Activated T-helper 1 cell treated with anti-CD3 and anti-CD28 coated beads, Interleukin-12 subunit alpha, Interleukin-12 subunit beta, Interleukin-2, Interleukin-4 antibody, amounts not matched to agents 30 ng/mL and 10 ng/mL and 1 ng/mL, durations not matched to agents 14 hours and 24 hours and 36 hours (primary cell): ENCODE measurements at places on chromosomes 5 and 9. TPM values are rescaled to one million over a fixed set of nuclear protein-coding genes. Genes with fewer than 3 reads are reported as not detected.

PLEKHG4B gene
- not detected in 2 replicates for total RNA-seq

FOXD4L5 gene
- 0.08 and 0.27 TPM in 2 replicates for total RNA-seq

CLTB gene
- 71.6 and 84.0 TPM in 2 replicates for total RNA-seq

SLC4A9 gene
- not detected in 2 replicates for total RNA-seq

SWI5 gene
- total RNA-seq, result 10.4 and 13.3 TPM in 2 replicates

ASTN2 gene
- 2.5 and 3.3 TPM in 2 replicates for total RNA-seq

GAS1 gene
- 0.12 and 0.23 TPM in 2 replicates for total RNA-seq

DNA sequence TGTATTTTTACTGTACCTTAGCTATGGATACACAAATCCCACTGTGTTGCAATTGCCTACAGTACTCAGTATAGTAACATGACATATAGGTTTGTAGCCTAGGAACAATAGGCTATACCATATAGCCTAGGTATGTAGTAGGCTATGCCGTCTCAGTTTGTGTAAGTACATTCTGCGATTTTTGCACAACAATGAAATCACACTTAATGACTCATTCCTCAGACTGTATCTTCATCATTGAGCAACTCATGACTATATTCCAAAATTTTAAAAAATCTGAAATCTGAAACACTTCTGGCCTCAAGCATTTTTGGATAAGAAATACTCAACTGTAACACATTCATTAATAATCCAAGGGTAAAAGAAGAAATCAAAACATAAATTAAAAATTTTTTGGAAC lies 666.8 kb upstream of the GRAMD2B start:
- DNase-seq, result no peak

- DNase-seq, result no peak
Measured at GRCh38 chr9:120730654-120731514, 16.6 kb upstream of the MEGF9 start.

DNA sequence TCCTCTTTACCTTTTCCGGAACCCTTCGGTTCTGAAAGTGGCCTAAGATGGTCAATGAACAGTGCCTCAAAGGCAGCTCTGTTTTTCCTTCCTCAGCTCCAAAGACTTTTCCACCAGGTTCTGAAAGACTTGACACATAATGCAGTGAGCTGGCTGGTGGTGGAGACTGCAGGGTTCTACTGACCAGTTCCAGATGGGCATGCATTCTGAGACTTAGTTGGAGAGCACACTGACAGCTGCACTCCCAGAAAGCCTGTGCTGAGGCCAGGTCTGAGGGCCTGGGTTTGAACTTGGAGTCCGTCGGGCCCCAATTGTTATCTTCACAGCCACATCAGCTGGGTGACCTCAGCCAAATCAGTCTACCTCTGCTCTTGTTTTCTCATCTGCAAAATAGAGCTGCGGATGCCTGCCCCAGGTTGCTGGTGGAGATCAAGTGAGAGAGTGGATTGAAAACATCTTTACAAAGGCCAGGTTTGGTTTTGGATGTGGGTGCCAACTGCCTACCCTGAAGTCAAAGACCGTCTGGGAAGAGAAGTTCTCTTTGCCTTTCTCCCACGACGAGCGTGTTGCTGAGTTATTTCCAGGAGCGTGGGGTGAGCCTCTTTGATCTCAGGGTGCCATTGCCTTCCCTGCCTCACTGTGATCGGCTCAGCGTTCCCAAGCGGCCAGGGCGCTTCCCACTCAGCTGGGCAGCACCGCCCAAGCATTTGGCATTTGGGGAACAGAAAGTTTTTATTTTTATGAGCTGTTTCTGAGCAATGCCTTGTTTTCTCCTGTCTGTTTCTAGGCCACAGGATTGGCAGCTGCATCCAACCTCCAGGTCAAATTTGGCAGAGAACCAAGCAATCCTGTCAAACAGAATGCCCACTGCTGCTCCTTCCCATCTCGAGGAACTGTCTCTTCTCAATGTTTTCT lies 54.9 kb downstream of the RAD23B start:
- DNase-seq, result no peak

- DNase-seq, result no peak
Measured at GRCh38 chr9:38128752-38129270, 59.8 kb upstream of the SHB start.

GRCh38 chr5:2293906-2294305 lies 411.2 kb upstream of the IRX4 start:
- no peak for DNase-seq

DNA sequence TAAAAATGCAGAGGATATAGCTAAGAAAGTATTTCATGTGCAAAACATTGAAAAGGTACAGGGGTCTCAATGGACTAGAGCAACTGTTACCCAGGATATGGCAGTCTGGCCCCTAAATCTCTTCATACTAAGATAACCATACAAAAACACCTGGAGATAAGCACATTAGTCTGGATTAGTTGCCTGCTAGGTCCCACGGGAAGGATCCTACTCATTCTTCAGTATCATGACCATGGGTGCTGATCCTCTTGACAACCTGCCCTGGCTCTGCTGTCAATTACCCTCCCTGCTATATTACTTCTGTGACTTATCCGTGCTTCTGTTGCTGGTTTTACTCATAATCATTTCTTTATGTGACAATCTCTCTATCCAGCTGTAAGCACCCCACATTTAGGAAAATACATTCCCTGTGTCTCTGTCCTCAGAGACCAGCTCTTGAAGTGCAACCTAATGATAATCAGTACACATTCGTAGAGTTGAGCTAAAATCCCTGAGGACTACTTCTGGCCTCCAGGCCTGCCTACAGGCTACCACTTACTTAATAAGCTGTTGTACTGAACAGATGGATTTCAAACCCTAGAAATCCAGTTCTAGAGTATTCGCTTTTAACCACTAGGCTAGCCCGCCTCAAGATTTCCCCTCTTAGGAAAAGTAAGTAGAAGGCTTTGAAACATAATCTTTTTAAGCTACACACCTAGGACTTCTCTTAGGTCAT lies 190.5 kb upstream of the OR13F1 start:
- no peak for DNase-seq

- no peak for DNase-seq
Measured at GRCh38 chr5:92081958-92082712, 699.0 kb upstream of the ARRDC3 start.

DNA sequence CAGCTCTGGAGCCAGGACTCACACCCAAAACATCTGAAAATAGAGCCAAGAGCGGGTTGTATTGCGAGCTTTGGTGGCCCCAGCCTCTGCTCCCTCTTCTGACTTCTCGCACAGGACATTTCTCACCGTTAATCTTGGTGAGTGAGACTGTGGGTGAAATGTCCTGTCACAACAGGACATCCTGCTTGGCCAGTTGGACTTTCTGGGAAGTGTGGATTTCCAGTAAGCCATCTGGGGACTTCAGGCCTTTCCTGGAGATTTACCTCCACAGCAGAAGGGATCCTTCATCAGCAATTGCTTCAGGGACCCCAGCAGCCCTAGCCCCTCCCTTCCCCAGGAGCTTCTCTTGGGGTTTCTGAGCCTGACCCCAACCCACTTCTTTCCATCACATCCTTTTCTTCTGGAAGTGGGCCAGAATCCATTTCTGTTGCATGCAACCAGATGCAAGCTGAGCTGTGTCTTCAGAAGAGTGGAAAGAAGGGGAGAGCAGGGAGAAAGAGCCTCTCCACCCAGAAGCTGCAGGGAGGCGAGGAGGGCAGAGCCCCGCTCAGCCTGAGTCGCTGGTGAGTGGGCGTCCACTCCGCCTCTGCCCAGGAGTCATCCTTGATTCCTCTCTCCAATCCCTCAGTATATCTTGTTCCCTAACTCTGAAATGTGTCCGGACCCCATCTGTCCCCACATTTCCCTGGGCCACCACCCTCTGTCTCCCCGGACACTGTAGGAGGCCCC lies 50.3 kb upstream of the GADD45G start:
- no peak for DNase-seq

DNA sequence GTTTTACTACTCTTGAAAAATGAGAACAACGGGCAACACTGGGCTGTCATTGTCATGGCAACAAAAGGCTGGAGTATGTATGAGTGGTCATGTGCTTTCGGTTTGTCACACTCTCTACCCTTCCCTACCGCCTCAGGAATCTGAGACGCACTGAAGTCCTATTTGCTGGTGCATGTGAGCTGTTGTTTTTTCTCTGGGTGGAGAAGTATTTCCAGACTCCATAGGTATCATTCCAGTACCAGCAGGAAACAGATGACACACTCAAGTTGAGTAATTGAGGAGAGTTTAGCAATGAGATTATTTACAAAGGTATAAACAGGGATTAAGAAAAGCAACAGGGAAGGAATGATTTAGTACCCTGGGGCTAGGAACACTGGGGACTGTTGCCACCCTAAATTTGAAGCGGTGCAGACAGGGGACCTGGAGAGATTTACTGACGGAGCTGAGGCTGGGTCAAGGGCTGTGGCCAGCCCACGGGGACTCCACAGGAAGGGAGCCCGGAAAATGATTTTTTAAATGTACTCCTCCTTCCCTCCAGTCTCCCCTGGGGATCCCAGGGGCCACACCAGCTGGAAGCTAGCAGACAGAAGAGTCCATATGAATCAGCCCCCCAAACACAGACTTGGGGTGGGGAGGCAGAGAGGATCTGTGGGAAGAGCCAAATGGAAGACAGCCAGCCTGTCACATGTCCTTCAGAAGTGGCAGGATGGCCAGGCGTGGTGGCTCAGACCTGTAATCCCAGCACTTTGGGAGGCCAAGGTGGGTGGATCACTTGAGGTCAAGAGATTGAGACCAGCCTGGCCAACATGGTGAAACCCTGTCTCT lies 13.2 kb upstream of the ZBTB43 start:
- DNase-seq, result no peak

GRCh38 chr5:174825587-174825986 lies 101.2 kb downstream of the MSX2 start:
- DNase-seq, result no peak

GRCh38 chr5:170552621-170553115 lies 48.8 kb downstream of the KCNIP1 start:
- DNase-seq, result no peak

DNA sequence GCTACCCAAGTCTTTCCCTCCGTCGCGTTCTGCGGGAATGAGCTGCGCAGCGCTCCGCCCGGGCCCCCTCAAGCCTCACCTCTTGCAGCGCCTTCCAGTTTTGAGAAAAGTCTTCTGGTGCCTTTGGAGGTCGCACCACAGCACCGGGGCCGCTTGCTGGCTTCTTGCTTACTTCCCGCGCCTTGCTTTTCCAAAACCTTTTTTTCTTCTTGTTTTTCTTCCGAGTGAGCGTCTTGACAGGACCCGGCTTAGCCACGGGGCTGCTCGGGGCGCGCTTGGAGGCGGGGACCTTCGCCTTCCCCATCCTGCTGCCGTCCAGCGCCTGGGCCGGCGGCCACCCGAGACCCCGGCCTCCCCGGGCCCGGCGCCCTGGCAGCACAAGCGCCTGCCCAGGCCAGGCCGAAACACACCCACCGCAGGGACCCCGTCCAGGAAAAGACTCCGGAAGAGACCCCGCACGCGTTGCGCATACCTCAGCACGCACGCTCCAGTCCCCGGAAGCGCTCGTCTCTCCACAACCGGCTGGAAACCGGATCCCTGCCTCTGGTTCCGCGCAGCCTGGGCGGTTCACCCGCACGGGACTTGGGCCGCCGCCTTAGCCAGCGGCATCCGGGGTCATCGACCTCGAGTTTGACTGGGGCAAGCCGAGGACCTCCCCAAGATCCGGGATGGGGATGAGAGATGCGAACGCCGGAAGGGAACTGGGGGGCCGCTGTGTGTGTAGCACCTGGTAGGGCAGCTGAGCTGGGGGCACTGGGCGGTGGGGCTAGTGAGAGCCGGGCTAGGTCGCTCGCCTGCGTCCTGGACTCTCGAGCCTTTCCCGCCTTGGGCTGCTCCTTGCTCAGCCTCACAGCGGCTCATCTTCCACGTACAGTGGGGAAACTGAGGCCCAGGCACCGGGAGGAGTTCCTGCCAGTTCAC lies at the start of gene REXO4:
Gene REXO4 (minus strand): TSS at position 470 of the 921 bp plus-strand sequence. CDS start 166 bp downstream, at position 304.
- peak; percentile 86 for DNase-seq

- DNase-seq, result no peak
Measured at GRCh38 chr9:129319938-129320481, 141.9 kb upstream of the IER5L start.

DNA sequence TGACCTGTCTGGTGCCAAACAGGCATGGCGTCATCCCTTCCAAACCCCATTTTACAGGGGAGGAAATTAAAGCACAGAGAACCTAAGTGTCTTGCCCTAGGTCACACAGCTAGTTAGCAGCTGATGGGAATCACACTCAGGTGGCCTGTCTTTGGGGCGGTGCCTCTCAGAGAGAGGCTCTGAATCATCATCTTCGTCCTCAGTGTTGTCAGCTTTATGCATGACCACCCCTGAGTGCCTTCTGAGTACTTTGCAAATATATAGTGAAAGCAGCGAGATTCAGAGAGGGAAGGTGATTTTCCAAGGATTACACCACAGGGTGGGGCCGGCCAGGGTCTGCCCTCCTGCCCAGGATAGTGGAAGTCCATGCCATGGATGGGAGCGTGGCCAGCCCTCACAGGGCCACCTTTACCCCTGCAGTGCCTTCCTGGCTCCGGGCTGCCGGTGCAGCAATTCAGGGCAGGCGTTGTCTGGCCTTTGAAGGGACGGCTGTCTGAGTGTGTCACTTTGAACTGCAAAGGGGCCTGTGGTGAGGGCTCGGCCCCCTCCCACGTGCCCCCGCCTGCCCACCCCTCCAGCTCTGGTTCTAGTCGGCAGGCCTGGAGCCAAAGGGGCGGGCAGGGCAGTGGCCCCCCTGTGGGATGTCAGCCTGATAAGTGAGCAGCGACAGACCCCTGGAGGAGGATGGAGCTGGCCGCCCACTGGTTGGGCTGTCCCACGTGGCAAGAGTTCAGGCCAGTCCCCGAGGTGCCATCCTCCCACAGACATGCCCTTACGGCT lies 16.9 kb downstream of the LMX1B start:
- DNase-seq, result no peak

GRCh38 chr9:32291370-32291769 lies 93.1 kb upstream of the ACO1 start:
- no peak for DNase-seq

DNA sequence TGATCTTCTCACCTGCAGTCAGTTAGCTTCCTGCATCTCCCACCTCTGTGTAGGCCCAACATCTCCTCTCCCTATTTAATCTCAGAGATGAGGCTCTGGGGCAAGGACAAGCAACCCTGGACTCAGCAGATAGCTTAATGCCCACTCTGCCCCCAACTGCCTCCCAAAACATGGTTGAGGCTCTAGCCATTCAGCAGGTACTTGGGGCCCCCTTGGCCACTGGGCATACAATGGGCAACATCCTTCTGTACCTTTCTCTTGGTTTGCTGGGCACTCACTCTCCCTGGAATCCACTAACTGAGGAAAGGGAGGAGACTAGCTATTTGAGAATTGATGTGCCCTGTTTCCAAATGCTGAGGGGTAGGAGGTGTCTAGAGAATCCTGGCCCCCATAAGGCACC lies 9.4 kb downstream of the IGIP start:
- DNase-seq, result no peak
